Kidney (tissue), 22 donors: ENCODE measurements at places on chromosomes 1 and 21. TPM values are rescaled to one million over a fixed set of nuclear protein-coding genes. Genes with fewer than 3 reads are reported as not detected.

DNA sequence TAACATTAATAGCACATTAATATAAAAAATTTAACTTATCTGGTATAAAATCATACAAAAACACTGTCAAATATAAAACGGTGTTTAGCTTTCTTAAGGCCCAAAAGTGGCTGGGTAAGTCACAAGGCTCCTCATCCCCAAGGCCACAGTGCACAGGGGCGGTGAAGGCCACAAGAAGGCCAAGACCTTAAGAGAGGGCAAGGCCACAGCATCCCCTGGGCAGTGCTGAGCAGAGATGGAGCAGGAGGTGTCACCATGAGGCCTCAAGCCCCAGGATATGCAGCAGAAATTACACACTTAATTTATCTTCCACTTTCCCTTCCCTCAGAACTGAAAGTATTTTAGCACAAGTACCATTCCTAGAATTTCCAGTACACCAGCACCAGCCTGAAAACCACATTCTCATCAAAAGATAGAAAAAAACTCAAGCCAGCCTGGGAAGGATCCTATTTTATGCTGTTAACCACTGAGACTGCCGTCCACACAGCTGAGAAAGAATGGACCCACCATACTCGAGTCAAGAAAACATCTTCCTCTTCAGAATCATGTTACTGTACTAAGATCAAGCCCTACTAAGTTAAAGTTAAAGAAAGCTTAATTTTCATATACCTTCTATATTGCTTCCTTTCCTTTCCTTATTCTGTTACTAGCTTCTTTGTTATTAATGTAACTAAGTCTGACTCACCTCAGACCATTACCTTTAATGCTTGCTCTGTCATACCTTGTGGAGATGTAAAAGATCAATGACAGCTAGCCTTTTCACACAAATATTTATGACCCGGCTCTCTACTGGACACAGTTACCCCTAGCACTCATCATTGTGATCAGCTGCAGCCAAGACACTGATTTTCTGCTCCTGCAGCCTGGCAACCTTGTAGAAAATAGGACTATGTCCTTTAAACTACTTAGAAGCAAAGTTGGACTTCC lies 26.4 kb upstream of the FMO1 start:
- no peak overlapping the region for H3K27ac ChIP-seq
- no peaks in the 10 kb centered on the region for H3K4me1 ChIP-seq

GRCh38 chr1:177934461-177934860 lies 35.4 kb downstream of the SEC16B start:
- no peaks in the 10 kb centered on the region for H3K27me3 ChIP-seq
- no peak for DNase-seq
- H3K4me1 ChIP-seq = no peaks in the 10 kb centered on the region

OR2T11 gene
- total RNA-seq = 0.57 TPM

DNALI1 gene
- 34.8 TPM for total RNA-seq

F3 gene
- total RNA-seq = 8.8 TPM
